ENCODE measurements at places on chromosomes 1 and 21.

DNA sequence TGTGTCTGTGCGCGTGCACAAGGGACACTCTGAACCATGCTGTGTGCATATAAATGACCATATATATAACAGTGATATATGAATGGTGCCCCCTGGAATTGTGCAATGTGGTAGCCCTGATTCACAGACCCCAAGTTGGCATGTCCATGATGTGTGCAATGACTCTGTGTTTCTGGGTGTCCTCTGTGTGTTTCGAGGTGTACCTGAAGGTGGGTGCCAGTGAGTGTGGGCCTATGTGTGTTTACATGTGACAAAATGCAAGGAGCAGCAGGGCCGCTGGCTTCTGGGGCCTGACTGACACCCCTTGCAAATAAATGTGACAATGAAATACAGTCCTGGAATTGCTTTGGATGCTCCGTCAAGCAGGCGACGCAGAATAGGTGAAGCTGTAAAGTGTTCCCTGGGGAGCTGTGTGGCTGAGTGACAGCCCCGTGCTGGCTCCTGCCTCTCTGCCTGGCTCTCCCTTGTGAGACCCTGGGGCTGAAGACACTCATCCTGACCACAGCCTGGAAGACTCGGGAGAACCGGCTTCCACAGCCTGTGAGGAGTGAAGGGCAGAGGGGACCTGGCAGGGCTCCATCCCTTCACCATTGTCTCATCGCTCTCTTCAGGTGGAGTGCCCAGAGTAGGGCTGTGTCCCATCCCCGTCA is 38.2 kb upstream of the CSF3R start:
- DNase-seq: no peak

- no peak for DNase-seq
These were observed 108.2 kb downstream of the GALNT2 start for GRCh38 chr1:230175163-230175747.

DNA sequence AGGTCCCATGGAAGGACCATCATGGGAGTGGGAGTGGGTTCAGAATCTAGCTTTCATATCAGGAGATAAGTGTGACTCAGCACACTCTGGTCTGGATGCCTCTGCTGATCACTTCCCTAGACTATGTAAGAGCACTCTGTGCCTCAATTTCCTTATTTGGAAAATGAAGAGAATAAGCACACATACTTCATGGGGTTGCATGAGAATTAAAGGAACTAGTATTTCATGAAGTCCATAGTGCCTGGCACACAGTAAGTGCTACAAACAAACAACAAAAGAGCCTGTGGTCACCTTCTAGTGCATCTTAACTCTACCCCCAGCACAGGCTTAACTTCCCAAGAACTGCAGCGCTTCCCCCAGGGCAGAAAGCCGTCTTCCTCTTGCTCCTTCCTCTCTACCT is 9.6 kb upstream of the IL20 start:
- DNase-seq: no peak

DNA sequence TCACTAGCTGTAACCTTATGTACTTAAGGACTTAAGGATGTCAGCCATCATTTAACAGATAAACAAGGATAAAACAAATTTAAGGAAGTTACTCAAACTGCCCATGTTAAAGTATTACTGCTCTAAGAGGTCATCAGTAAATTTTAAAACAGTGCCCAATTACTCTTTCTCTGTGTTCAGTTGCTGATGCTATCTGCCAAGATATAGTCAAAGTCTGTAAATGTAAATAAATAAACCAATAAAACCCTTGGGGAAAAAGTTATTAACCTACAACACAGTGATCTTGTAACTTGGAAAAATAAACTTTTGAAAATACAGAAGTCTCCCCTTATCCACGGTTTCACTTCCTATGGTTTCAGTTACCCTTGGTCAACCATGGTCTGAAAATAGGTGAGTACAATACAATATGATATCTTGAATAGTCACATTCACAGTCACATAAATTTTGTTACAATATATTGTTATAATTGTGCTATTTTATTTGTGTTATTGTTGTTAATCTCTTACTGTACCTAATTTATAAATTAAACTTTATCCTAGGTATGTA is 501.8 kb downstream of the LMO4 start:
- DNase-seq: no peak

DNA sequence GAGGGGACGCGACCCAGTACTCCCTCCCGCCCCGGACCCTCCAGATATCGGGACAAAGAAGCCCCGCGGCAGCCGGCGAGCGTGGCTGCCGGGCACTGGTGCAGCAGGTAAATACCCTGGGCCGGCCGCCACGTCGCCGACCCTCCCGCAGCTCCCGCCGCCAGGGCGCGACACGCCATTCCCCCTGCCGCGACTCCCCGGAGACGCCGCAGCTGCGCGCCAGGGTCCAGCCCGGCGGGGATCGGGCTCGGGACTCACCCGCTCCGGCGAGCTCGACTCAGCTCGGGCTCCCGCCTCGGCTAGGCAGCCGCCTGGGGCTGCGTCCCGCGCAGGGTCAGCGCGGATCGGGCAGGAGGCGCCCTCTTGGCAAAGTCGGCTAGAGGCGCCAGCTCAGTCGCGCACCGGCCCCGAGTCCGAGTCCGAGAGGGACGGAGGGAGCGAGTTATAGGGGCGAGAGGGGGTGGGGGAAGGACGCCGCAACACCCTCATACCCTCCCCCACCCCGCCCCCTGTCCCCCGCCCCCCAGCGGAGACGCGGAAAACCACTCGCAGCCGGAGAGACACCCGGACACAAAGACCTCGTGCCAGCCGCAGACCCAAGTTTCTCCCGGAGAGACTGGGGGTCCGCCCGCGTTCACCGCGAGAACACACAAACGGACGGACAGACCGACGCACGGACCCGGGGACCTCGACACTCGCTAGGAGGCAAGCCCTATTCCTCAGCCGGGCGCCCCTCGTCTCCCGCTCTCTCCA is 985 bp downstream of the SYT6 start:
- DNase-seq: peak; percentile 87

- no peak for DNase-seq
These were observed 57.6 kb downstream of the OLFML2B start for GRCh38 chr1:161966067-161966466.

DNA sequence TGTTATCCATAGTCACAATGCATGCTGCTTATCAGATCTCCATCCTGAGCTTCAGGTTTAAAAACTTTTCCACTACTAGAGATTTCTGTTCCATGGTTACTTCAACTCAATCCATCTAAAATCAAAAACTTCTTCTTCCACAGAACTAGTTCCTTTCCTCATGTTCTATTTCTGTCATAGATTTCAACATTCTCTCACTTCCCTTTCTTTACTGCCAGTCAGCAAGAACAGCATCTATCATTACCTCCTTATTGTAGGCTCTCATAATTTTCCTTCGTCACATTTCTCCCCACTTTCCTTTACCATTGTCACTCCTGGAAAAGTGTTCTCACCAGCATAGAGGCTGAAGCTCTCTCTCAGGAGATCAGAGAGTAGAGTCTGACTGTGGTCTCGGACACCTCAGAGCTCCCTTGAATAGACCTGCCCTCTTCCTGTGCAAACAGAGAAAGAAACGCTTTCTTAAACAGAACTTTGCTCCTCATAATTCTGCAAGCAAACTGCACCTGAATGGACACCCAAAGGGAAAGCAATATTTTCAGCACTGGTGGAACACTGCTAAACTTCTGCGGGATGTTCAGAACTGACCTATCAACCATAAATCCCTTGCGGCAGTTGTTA is 48.7 kb upstream of the KIRREL1 start:
- no peak for DNase-seq

DNA sequence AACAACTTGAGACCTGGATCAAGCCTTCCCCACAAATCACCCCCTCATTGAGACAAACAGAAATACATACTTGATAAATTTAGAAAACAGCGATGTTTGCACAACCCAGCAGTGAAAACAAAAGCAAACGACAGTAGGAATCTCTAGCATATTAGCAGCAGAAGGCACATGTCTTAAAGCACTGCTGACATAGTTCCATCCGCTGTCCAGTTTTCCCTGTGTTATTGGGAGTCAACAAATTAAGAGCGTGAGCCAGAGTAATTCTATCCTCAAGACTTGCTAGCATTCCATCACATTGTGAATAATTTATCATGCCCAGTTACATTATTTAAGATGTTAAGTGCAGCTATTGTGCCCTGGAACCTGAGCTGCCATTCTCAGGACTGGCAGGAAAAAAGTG is 55.3 kb downstream of the IGSF5 start:
- no peak for DNase-seq

DNA sequence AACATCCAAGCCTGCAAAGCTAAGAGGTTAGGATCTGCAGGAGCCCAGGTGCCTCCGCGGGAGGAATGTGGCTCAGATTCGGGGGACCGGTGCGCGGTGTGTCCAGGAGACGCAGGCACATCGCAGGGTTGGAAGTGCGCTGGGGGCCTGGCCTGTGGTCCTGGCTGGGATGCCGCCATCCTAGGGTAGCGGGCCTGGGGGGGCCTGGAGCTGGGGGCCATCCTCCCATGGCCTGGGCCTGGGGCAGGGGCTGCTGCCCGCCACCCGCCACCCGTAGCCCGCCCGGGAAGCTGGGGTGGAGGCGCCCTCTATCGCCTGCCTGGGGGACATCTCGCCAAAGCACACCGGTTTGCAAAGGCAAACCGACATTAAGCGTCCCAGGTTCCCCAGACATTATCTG is 170.6 kb upstream of the ARHGEF16 start:
- peak; percentile 57 for DNase-seq

- DNase-seq: no peak
These were observed 397.7 kb downstream of the NTNG1 start for GRCh38 chr1:107538502-107538901.

GRCh38 chr1:17134034-17134433 is 14.8 kb upstream of the PADI2 start:
- no peak for DNase-seq

DNA sequence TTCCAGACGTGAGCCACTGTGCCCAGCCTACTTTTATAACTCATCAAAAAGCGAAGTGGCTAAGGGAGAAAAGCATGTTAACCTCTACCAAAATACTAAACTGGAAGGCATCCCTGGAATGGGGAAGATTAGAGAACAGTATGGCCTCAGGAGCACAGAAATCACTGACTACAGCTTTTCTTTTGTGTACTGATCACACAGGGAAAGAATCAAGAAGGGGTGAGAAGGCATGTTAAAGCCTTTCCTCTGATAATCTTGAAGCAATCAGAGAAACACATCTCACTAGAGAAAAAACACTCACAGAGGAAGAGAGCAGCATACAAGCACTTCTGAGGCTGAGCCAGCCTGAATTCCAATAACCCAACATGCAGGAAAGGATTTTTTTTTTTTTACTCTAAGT is 10.7 kb downstream of the PCAT6 start:
- DNase-seq: no peak

- no peak for DNase-seq
These were observed 145.0 kb downstream of the DHRS3 start for GRCh38 chr1:12472798-12473551.

DNA sequence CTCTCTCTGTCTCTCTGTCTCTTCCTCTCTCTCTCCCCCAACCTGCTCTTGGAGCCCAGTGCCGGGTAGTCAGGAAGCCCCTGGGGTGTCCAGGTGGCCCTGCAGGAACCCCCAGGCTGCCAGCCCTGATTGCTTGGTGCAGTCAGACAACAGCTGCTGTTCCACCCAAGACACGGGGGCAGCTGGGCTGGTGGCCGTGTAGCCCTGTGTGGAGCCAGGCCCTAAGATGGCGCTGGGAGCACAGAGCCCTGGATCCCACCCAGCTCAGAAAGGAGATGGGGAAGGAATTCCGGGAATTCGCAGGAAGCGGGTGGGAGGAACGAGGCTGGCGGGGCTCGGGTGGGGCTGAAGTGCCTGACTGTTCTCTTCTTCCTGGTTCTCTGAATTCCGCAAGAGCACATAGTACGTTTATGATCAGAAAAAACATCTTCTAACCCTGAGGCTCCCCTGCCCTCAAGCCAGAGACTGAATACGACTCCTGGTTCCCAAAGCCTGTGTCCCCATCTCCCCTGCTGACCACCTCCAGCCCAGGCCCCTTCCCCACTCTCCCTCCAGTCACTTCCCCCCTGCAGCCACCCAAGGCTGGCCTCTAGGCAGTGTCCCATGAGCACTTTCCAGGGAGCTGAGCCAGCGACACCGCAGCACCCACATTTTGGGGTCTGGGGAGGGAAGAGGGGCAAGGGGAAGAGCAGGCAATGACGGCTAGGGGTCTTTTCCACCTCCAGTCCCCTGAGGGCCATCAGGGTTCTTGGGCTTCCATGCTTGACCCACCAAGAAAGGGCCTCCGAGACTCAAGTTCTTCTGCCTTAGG is 55.0 kb downstream of the WNT9A start:
- DNase-seq: peak; percentile 4

DNA sequence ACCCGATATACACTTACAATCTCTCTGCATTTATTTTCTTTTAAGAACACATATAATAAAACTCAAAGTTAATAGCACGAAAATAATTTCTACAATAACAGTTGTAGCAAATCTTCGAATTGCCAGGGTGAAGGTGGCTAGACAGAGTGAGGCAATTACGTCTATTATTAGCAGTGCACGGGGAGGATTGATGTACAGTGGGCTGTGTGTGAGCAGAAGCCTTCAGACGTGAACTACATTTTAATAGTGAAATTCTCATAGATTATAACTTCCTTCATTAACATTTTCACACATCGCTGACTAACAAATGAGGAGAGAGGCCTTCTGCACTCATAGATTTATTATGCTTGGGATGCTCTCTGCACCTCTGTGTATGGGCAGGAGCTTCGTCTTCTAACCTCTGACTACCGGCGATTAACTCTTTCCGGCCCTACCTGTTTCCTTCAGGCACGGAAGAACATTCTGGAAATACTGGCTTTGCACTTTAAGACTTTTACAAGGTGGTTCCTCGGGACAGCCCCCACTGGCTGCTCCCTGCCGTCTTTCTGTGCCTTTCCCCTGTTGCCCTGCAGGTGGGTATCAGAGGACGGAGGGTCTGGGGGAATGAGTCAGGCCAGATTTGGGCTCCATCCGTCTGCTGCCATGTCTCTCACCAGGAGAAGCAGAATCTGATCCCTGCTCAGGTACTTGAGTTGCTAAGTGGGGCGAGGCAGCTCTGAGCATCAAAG is 200.5 kb downstream of the CAMTA1 start:
- no peak for DNase-seq

GRCh38 chr1:36829961-36830360 is 204.4 kb downstream of the GRIK3 start:
- DNase-seq: no peak

DNA sequence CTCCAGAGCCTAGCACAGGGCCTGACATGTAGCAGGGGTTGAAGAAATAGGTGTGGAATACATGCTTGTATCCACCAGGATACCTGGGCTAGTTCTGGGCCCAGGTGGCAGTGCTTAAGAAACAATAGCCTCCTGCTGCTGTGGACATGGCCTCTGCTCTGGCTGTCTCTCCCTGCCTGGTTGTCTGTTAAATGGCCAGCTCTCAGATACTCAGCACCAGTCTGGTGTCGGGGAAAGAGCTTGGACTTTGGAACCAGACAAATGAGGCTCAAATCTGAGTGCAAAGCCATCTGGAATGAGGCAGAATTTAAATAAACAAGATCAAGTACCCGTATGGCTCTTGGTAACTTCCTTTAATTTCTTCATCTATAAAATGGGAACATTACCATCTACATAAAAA is 31.5 kb downstream of the SESN2 start:
- no peak for DNase-seq

Measured in posterior cingulate gyrus (tissue), 11 donors.